SK-N-SH (cell line): ENCODE measurements at places on chromosomes 13 and 19. TPM values are rescaled to one million over a fixed set of nuclear protein-coding genes. Genes with fewer than 3 reads are reported as not detected.
A peak's percentile ranks its signal among the peaks of the same experiment; 100 is the strongest.

The ZNF112 gene
- polyA plus RNA-seq: 2.5 and 5.3 TPM in 2 replicates

The C13orf46 gene
- 0.96 and 1.7 TPM in 2 replicates for polyA plus RNA-seq

The FPR1 gene
- 0.03 TPM in 1 of 2 replicates, not detected in the other for polyA plus RNA-seq

The ADGRE3 gene
- polyA plus RNA-seq: not detected in 2 replicates

The PRODH2 gene
- not detected in 2 replicates for polyA plus RNA-seq

The HPN gene
- polyA plus RNA-seq: 0.05 TPM in 1 of 2 replicates, not detected in the other

DNA sequence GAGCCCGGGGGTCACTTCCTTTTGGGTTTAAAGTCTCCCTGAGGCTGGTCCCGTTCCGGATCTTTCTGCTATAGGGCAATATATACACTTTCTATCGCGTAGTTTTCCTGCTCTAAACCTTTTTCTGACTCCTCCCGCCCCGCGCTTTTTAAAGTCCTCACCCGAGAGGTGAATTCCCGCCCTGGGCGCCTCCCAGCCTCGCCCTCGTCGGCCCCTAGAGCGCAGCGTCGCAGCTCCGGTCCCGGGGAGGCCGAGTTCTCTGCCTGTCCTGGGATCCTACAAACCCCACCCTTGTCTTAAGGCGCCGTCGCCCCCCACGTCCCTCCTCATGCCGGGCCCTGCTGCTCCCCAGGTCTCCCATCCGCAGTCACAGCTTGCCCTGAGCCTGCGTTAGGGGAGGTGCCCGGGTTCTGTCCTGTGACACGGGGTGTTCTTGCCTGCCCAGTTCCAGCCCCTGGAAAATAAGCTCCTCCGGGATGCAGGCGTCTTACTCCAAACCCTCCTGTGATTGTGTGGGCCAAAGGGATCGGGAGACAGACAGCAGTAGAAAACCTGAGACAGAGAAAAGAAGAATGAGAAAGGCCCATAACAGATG lies 491 bp downstream of the ZNF525 start:
- H3K27me3 ChIP-seq: no peaks in the 10 kb centered on the region
- H3K4me3 ChIP-seq: peak overlapping the region; percentile 88
- peak overlapping the region; percentile 36; the same call in 1 of the 2 replicates for H3K27ac ChIP-seq
- DNase-seq: peak; percentile 47

DNA sequence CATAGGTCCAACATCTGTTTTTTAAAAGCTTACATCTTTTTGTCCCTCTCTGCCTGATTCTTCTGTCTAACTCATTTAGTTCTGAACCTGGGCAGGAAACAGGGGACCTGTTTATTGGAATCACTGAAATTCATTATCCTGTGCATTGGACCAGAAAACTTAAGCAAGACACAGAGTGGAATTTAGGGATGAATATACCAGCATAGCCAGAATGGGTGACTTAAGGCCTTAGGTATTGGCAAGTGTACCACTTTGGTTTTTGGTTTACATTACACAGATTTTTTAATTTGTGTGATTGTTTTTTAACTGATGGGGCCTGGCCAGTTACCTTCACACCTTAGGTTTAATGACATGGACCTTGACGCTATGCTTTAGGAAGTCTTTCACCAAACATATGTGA lies 232.5 kb downstream of the GPC5 start:
- no peaks in the 10 kb centered on the region for H3K36me3 ChIP-seq
- DNase-seq: no peak
- H3K27me3 ChIP-seq: no peaks in the 10 kb centered on the region
- no peak overlapping the region for H3K4me3 ChIP-seq
- H3K27ac ChIP-seq: no peak overlapping the region
- no peaks in the 10 kb centered on the region for H3K4me1 ChIP-seq

- no peaks in the 10 kb centered on the region; the same call in 1 of the 2 replicates for H3K4me1 ChIP-seq
- H3K27me3 ChIP-seq: no peaks in the 10 kb centered on the region
- no peak overlapping the region; the same call in 1 of the 2 replicates for H3K27ac ChIP-seq
- H3K36me3 ChIP-seq: no peaks in the 10 kb centered on the region
These were observed 11.6 kb upstream of the HTR2A start for GRCh38 chr13:46908501-46908900.

DNA sequence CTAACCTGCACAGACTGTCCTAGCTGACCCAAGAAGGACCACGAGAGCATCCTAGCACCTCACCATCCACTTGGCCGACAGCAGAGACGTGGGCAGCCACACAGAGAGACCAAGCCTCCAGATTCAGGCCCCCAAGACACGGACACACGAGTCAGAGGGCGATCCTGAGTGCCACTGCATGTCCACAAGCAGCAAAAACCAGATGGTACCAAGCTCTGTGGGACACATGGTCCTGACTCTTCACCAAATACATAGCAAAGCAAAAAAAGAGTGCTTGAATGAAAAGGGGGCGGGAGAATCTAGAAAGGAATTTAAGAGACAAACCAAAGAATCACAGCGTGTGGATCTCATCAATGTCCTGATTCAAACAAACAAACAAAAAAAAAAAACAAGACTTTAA lies 45.2 kb downstream of the MLLT1 start:
- H3K4me1 ChIP-seq: peaks cover 10% of the 10 kb centered on the region; the same call in 1 of the 2 replicates
- H3K36me3 ChIP-seq: no peaks in the 10 kb centered on the region
- DNase-seq: peak; percentile 31
- no peaks in the 10 kb centered on the region for H3K27me3 ChIP-seq

- H3K27ac ChIP-seq: no peak overlapping the region
- no peak for DNase-seq
- H3K27me3 ChIP-seq: peaks cover 67% of the 10 kb centered on the region
- no peaks in the 10 kb centered on the region for H3K4me1 ChIP-seq
- no peak overlapping the region for H3K4me3 ChIP-seq
- H3K36me3 ChIP-seq: no peaks in the 10 kb centered on the region
These were observed 10.5 kb upstream of the CEACAM6 start for GRCh38 chr19:41744850-41745249.

- H3K36me3 ChIP-seq: no peaks in the 10 kb centered on the region; the same call in 1 of the 2 replicates
- no peaks in the 10 kb centered on the region; the same call in 1 of the 2 replicates for H3K4me1 ChIP-seq
- H3K27ac ChIP-seq: no peak overlapping the region
- H3K27me3 ChIP-seq: no peaks in the 10 kb centered on the region
- no peak for DNase-seq
These were observed 22.5 kb upstream of the SLC35E1 start for GRCh38 chr19:16594681-16595091.

DNA sequence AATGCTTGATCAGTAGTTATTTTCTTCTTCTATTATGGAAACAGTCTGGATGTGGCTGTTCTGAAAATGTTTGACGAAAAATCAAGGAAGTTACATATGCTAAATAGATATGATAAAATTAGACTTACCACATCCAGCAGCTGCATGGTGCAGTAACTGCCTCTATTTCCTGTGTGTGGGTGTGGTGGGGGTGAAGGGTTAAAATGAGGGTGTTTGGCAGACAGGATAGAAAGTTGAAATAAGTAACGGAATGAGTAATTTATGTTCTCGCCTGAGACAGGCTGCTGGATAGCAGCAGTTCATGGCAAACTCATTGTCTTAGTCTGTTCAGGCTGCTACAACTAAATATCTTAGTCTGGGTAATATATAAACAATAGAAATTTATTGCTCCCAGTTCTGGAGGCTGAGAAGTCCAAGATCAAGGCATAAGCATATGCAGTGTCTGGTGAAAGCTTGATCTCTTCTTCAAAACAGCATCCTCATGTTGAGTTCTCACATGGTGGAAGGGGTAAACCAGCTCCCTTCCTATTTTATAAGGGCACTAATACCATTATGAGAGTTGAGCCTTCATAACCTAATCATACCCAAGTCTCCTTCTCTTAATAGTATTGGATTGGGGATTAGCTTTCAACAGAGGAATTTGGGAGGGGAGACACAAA lies 1248.9 kb downstream of the SLITRK5 start:
- H3K4me3 ChIP-seq: no peak overlapping the region
- H3K36me3 ChIP-seq: no peaks in the 10 kb centered on the region
- no peaks in the 10 kb centered on the region for H3K4me1 ChIP-seq
- H3K27ac ChIP-seq: no peak overlapping the region
- H3K27me3 ChIP-seq: no peaks in the 10 kb centered on the region

- no peaks in the 10 kb centered on the region for H3K36me3 ChIP-seq
- H3K27me3 ChIP-seq: no peaks in the 10 kb centered on the region
- DNase-seq: peak; percentile 56
- no peak overlapping the region for H3K4me3 ChIP-seq
These were observed 92.1 kb downstream of the STARD13 start for GRCh38 chr13:33193428-33193974.

- peak; percentile 49 for DNase-seq
- H3K4me3 ChIP-seq: no peak overlapping the region
- H3K4me1 ChIP-seq: no peaks in the 10 kb centered on the region
- H3K27ac ChIP-seq: no peak overlapping the region
- peaks cover 11% of the 10 kb centered on the region for H3K36me3 ChIP-seq
These were observed 119.5 kb upstream of the MCF2L start for GRCh38 chr13:112849500-112849899.

- no peak overlapping the region; the same call in 1 of the 2 replicates for H3K27ac ChIP-seq
- no peaks in the 10 kb centered on the region for H3K36me3 ChIP-seq
- no peaks in the 10 kb centered on the region; the same call in 1 of the 2 replicates for H3K27me3 ChIP-seq
- H3K4me1 ChIP-seq: peaks cover 14% of the 10 kb centered on the region
- no peak for DNase-seq
These were observed 148.6 kb upstream of the SOX21 start for GRCh38 chr13:94860981-94861407.

GRCh38 chr13:34942732-34943435 lies 814 bp downstream of the NBEA start:
- peaks cover 13% of the 10 kb centered on the region for H3K4me1 ChIP-seq
- H3K27me3 ChIP-seq: no peaks in the 10 kb centered on the region
- no peaks in the 10 kb centered on the region for H3K36me3 ChIP-seq
- H3K27ac ChIP-seq: 0 out of 2 replicates have a peak overlapping the region, but pooled peaks have one; percentile 40

DNA sequence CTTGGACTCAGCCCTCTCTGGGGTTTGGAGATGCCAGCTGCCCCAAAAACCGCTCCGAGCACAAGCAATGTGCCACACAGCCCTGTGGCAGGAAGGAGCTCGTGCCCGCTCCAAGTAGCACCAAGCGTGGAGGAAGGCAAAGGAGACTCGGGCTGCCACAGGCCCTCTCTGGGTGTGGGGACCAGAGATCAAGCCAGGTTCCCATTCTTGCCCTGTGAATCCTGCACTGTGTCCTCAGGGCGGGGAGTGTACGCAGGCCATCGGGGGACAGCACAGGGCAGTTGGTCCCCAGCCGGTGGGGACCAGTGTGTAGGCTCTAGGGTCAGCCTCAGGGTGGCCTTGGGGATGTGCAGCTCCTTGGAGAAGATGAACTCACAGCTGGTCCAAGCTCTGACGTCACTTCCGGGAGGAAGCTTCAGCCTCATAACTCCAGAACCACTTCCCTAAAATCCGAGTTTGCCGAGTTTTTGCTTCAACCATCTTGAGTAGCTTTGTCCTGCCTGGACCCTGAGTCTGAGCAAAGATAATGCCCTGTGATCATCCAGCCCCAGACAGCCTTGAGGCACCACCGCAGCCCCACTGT lies 9.3 kb upstream of the CPAMD8 start:
- no peaks in the 10 kb centered on the region for H3K27me3 ChIP-seq
- H3K36me3 ChIP-seq: no peaks in the 10 kb centered on the region
- no peak overlapping the region for H3K27ac ChIP-seq
- H3K4me3 ChIP-seq: no peak overlapping the region
- no peak for DNase-seq

DNA sequence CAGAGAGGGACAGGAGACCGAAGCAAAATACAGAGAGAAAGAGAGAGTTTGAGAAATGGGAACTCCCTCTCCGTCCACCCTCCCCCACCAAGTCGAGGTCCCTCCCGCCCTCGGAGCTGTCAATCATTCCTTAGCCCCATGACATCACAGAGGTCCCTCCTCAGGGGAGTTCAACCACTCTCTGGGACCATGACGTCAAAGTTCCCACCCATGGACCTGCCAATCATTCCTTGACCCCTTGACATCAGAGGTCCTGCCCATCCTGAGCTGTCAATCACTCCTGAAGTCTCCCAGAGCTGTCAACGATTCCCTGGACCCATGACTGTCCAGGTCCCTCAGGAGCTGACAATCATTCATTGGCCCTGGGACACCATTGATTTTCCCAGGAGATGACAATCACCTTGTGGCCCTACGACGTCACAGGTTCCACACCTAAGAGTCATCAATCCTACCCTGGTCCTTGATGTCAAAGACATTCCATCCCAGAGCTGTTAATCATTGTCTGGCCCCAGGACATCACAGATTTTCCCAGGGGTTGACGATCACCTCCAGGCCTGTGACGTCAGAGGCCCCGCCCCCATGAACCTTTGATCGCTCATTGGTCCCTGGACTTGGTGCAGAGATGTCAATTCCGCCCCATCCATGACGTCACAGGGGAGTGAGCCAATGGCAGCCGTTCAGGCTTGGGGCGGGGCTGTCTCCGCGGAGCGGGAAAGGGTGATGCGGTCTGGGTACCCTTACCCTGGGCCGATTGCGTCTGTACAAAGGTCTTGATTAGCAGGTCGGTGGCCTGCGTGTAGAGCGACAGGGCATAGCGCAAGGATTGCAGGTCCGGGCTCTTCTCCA lies 61.7 kb downstream of the COLGALT1 start:
- no peak overlapping the region for H3K4me3 ChIP-seq
- DNase-seq: peak; percentile 60
- H3K27ac ChIP-seq: no peak overlapping the region
- H3K27me3 ChIP-seq: no peaks in the 10 kb centered on the region

- H3K36me3 ChIP-seq: no peaks in the 10 kb centered on the region
- DNase-seq: no peak
- no peaks in the 10 kb centered on the region for H3K4me1 ChIP-seq
- no peak overlapping the region for H3K4me3 ChIP-seq
These were observed 47.8 kb upstream of the KPNA3 start for GRCh38 chr13:49840266-49840665.

DNA sequence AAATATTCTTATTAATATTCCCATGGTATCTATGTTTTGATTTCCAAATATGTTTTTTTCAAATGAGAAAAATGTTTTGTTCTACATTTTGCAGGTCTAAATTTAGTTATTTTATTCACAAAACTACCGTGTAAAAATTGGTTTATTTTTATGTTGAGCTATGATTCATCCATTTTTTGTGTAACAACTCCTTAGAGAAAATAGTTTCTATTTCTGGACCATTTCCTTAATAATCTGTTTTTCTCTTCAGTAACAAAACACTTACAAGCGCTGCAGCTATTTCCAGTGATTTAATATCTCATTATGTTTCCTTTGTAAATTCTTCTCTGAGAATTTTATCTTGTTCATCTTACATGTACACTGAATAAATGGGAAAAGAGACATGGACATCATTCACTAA lies 550.7 kb upstream of the SLITRK5 start:
- no peak overlapping the region for H3K27ac ChIP-seq
- no peaks in the 10 kb centered on the region for H3K4me1 ChIP-seq
- no peak overlapping the region for H3K4me3 ChIP-seq
- no peaks in the 10 kb centered on the region for H3K27me3 ChIP-seq
- H3K36me3 ChIP-seq: no peaks in the 10 kb centered on the region
- DNase-seq: no peak

DNA sequence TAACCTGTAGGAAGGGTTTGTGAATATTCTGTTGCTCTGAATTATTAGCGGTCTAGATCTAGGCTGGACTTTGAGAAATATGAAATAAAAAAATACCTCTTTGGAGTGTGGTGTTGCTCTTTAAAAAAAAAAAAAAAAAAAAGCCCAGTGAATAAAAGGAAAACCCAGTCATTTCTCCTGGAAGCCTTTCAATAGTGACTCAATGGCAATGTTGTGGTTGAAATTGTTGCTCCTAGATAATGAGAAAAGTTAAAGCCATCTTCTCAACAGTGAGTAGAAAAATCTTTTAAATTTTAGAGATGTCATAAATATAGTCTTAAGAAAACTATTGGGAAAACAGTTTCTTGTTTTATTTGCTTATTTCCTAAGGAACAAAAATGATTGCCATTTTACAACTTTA lies 135.3 kb downstream of the RFC3 start:
- H3K4me1 ChIP-seq: peaks cover 5% of the 10 kb centered on the region; the same call in 1 of the 2 replicates
- H3K36me3 ChIP-seq: no peaks in the 10 kb centered on the region
- H3K27me3 ChIP-seq: no peaks in the 10 kb centered on the region
- H3K4me3 ChIP-seq: no peak overlapping the region

- H3K27ac ChIP-seq: no peak overlapping the region; the same call in 1 of the 2 replicates
- DNase-seq: peak; percentile 36
- no peaks in the 10 kb centered on the region for H3K27me3 ChIP-seq
These were observed 5.6 kb downstream of the PTOV1 start for GRCh38 chr19:49856574-49857021.
